Endothelial cell (in vitro differentiated cells): ENCODE measurements at places on chromosomes 12 and 14. TPM values are rescaled to one million over a fixed set of nuclear protein-coding genes. Genes with fewer than 3 reads are reported as not detected.

DNA sequence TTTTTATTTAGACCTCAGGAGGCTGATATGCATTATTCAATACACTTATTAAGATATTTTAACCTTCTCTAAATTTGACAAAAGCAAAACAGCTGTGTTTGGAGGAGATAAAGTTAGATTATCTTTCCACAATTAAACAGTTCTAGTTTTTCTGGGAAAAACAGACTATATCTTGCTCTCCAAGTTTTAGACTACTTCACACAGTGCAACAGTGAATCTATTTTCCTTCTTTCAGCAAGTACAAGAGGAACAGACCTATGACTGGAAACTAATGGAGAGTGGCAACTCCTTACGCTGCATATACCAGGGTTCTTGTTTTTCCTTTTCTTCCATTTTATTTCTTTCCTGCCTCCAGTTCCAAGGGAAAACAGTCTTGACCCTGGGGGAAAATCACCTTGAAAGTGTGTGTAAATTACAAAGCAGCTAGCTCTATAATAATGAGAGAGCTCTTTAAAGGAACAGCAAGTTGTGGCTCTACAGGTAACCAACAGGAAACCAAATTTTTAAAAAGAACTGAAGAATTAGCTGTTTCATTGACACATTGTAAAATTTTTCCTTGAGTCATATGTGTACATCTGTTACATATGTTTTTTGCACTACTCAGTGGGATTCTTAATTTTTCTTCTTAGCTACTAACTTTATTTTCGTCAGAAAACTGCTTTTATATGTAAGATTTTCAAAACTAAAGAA is 27.4 kb downstream of the DNM1L start:
- DNase-seq = no peak

Gene SRRM4
- 3.6 TPM for total RNA-seq

Gene NANOG
- total RNA-seq = 4.5 TPM

DNA sequence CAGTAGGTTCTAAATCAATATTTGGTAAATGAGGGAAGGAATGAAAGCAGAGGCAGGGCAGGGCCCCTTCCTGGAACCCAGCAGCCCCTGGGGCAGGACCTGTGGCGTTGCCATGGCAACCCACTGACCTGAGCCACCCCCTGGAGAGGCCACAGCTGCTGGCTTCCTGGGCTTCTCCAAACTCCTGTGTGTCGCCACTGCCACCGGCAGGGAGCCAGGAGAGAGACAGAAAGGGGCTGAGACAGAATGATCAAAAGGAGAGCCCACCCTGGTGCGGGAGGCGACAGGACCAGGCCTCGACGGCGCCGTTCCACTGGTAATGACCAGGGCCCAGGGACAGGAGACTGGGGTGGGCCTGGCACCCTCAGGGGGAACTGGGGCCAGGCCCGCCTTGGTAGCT is 18.2 kb downstream of the RFX4 start:
- no peak for DNase-seq

DNA sequence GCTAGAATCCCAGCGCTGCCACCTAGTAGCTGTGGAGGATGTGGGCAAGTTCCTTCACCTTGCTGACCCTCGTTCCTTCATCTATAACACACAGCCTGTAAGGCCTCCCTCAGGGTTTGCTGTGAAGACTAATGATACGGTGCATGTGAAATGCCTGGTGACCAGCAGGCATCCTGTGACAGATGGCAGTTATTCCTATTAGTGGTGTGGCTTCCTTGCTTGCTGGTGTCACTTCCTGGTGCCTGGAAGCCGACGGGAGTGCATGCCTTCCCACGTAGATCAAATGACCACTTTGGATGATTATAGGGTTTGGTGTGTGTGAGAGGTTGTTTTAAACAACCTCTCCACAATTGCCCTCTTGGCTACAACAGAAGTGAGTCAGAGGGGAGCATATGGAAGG is 894.9 kb downstream of the VRK1 start:
- DNase-seq = no peak

Gene VRTN
- total RNA-seq = 4.3 TPM

- DNase-seq = peak; percentile 11
Measured at GRCh38 chr12:103930787-103931735, 851 bp downstream of the HSP90B1 start.

- DNase-seq = no peak
Measured at GRCh38 chr12:65827827-65828231, 3.5 kb downstream of the HMGA2 start.

GRCh38 chr14:100864960-100865681 is 38.4 kb downstream of the RTL1 start:
- no peak for DNase-seq

Gene LRRC10
- total RNA-seq = not detected

Gene PAH
- not detected for total RNA-seq

Gene HOXC12
- total RNA-seq = 1.3 TPM

DNA sequence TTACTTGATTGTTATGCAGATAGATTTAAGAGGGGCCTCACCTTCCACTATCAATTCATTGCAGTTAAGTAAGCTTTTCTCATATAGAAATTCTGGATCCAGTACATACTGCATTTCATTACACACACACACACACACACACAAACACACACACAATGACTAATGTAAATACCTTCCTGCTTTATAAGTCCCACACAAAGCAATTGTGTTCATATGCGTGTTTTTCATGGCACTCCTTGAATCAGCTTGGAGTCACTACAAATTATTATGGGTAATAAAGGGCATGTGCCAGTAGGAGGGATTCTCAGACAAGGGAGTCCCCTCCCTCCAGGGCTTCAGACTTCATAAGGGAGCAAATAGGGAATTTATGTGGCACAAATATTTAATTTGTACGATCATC is 4.5 kb downstream of the MIPOL1 start:
- DNase-seq = no peak

Gene MUCL1
- 15.4 TPM for total RNA-seq

DNA sequence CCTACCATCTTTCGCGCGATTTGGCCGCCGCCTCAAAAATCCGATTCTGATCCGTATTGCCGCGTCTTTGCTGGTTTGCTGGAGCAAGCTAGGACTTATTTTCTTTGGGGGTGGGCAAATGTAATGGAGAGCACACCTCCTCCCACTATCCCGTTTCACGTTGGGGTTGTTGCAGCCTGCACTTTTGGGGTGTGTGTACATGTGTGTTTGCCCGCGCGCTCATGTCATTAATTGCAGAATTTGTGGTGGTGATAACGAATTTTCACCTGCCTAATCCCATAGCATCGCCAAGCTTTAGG is 657 bp downstream of the METAP2 start:
- DNase-seq = no peak

DNA sequence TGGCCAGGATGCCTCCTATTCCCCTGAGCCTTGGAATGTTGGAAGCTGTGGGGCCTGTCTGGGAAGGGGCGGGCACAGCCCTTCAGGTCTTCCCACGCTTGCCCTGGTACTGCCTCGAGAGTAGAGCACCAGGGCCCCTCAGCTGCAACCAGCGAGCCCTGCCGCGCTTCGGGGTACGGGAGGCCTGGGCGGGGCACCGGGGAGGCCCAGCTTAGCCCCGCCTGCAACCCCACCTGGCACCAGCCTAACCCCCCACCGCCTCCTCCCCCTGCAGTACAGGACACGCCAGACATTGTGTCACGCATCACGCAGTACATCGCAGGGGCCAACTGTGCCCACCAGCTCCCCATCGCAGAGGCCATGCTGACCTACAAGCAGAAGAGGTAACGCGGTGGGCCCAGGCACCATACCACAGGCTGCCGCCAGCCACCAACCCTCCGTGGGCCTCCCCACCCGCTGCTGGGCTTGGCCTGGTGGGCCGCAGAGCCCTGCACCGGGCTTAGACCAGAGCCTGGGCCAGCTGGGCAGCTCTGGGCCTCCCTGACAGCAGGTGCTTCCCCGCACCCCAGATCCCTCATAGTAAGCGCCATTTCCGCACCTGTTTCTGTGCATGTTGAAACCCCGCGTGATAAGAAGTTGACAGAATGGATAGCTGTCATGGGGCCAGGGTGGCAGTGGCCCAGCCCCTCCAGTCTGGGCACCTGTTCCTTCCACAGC is 13.6 kb upstream of the TEX22 start:
- DNase-seq = no peak

- DNase-seq = no peak
Measured at GRCh38 chr12:2247596-2247995, 194.8 kb downstream of the CACNA1C start.

- no peak for DNase-seq
Measured at GRCh38 chr12:76407710-76408109, 59.5 kb upstream of the BBS10 start.

Gene ACSM4
- not detected for total RNA-seq

DNA sequence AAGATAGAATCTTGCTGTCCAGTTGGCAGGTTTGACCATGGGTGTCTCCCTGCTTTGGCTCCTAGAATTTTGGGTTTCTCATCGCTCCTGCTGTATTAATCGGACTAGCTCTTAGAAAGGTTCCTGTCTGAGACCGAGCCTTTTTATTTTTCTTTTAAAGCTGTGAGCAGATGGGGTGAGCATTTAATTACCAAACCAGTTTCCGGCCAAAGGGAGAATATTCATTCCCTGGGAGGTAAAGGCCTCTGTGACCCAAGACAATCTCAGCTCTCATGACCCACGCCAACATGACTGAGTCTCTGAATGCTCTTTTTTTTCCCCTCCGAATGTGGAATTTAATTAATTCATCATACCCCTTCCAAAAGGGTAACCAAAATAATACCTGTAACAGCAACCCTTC is 464.7 kb upstream of the TMEM132C start:
- no peak for DNase-seq

DNA sequence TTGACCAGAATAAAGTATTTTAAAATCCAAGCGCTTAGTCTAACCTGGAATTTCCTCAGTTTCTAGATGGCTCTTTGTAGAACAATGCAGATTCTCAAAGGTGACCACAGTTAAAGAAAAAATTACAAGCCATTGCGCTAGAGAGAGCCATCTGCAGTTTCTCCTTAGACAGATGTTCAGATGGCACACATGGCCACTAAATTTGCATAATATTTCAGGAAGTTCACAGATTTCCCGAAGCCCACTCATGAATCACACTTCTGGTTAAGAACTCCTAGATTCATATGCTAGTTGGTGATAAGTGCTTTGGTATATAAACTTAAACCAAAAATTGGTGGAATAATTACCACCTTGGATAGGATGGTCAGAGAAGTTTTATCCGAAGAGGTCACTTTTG is 749 bp downstream of the AKAP3 start:
- DNase-seq = no peak

DNA sequence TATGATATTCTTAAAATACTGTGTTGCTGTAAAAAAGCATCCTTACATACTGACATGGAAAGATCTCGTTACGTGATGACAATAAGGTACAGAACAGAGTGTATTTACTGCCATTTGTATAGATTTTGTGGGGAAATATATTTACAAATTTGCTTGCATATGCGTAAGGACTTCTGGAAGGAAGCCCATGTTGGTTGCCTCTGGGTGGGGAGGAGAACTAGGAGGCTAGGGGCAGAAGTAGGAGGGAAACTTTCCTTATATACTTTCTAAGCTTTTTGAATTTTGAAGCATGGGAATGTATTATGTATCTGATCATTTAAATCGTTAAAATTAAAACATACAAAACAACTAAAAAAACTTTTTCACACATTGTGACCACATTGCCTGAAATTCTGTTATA is 9.7 kb downstream of the MYO1A start:
- no peak for DNase-seq

Gene KRT78
- not detected for total RNA-seq

Gene CD63
- total RNA-seq = 1,134 TPM

Gene GLT8D2
- total RNA-seq = 3.8 TPM

Gene RASAL1
- total RNA-seq = 0.21 TPM

GRCh38 chr12:104877103-104877705 is 80.9 kb downstream of the SLC41A2 start:
- DNase-seq = peak; percentile 18

Gene NRXN3
- total RNA-seq = 2.3 TPM

DNA sequence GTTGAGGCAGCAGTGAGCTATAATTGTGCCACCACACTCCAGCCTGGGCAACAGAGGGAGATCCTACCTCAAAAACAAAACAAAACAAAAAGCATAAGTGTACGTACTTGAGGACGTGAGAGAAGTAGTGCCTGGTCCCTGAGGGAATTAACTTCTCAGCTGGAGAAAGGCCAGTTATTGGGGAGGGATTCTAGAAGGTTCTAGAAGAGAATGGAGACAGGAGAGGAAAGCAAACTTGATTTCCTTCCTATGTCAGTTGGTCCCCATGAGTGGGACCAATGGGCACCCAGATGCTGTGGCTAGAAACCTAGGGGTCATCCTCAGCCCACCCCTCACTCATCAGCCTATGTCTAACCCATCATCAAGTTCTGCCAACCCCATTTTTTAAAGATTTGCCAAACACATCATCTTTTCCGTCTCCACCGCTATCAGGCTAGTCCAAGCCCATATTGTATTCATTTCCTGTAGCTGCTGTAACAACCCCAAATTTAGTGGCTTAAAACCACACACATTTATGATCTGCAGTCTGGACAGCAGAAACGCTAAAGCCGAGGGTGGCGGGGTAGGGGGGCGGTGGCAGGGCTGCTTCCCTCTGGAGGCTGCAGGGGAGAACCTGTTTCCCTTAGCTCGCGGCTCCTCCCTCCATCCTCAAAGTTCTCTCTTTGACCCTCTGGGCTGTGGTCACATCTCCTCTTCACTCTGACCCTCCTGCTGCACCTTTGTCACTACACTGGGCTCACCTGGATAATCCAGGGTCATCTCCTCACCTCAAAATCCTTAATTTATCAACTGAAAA is 7.2 kb upstream of the RBM19 start:
- DNase-seq = no peak
